ENCODE measurements at places on chromosomes 3 and 15.

DNA sequence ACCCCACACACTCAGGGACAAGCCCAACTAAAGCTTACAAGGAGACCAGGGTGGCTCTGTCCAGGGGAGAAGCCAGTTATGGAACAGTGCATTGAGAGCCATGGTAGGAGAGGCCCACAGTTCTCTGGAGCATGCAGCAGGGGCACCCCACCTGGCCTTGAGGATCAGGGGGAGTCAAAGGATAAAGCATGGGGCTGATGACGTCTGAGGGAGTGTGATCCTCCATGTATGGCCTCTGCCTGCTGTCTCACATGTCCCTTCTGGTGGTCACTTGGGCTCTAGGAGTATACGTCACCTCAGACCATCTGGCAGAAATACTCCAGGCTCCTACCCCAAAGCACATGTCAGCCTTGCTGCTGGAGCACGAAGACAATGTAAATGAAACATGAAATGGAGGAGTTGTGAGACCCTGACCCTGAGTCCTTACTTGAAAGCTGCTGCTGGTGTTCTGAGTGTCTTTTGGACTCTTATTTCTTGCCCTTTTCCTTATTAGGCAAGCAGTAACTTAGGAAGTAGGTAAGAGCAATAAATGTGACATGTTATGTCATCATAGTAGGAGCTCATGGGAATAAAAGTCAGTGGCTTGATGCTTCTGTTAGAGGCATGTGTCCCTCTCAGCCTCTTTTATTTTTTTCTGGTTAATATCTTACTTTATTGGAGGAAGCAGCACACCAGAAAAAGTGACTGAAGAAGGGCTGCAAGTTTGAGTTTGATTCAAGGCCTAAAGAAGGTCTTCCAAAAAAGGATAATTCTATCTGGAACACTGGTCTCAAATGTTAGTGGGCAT, 15.5 kb downstream of the SRPRB start:
- DNase-seq, result no peak

GRCh38 chr3:88000853-88001252, 58.0 kb downstream of the CGGBP1 start:
- no peak for DNase-seq

GRCh38 chr3:81274671-81275070, 486.8 kb downstream of the GBE1 start:
- no peak for DNase-seq

- no peak for DNase-seq
Measured at GRCh38 chr15:98967916-98968315, 39.7 kb downstream of the PGPEP1L start.

GRCh38 chr3:31873254-31873820, 107.7 kb downstream of the OSBPL10 start:
- no peak for DNase-seq

DNA sequence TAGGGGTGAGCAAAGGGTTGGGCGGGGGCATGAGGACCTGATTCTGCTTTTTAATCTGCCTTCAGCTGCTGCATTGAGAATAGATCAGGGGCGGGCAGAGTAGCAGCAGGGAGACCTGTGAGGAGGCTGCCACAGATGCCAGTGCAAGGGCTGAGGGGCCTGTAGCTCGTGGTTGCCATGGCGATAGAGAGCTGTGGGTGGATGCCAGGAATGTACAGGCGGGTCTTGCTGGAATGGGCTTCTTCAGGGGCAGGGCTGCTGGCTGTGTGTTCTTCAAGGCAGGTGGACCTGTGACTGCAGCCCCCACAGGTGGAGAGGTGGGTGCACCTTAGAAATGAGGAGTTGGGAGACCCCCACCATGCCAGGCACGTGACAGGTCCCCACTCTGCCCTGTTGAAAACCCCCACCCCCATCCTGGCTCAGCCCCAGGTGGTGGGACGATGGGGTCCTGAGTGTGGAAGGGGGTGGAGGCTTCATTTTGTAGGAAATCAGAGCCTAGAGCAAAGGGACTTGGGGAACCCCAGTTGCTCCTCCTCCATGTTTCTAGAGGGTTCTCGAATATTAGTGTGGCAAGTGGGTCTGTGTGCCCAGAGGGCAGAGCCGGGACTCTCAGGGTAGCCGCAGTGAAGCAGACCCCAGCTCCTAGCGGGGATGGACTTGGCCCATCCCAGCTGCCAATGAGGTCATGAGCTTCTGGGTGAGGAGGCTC, 38.3 kb downstream of the SLC6A6 start:
- DNase-seq, result no peak

DNA sequence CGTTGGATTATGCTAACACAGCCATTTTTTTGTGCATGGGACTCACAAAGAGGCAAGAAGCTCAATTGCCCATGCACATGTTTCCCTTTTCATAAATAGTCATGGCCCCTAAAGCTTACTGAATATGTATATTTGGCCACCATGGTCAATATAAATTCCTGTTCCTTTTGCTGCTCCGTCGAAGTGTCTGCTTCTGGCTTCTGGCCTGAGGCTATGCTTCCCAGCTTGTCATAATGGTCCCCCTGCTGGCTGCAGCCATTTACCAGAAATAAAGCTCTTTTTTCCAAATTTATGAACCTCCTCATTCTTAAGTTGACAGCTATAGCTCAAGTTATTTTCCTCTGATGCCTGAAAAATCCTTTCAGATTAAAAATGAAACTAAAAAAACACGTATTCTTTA, 602.1 kb downstream of the VGLL3 start:
- DNase-seq, result no peak

DNA sequence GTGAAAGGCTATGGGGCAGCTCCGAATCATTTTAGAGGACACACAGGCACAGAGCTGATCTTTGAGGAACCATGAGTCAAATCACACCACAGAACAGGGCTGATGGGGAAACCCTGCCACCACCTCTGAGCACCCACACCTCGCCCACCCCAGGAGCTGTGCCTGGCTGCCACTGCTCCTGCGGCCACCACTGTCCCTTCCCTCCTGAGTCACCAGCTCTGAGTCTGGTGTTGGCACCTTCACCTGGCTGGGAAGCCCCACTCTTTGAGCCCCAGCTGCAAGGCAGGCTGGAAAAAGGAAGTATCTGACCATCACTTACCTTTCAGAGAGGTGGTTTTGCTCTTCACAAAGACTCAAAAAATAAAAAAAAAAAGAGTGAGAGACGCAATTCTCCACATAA, 63.6 kb upstream of the MEF2A start:
- no peak for DNase-seq

DNA sequence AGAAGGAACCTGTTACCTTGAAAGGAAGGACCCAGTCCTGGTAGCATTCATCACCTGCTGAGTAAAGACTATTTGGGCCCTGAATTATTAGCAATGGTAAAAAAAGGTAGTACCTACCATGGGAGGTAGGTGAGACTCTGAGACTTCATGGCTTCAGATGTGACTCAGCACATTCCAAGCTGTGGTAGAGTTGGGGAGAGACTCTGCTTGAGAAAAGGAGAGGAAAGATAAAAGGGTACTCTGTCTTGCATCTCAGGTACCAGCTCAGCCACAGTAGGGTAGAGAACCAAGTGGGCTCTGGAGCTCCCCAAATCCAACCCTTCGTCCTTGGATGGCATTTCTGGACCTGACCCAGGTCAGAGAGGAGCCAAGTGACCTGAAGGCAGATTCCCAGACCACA, 430.4 kb downstream of the TBL1XR1 start:
- no peak for DNase-seq

GRCh38 chr3:53817809-53818208, 28.4 kb downstream of the CHDH start:
- DNase-seq, result no peak

DNA sequence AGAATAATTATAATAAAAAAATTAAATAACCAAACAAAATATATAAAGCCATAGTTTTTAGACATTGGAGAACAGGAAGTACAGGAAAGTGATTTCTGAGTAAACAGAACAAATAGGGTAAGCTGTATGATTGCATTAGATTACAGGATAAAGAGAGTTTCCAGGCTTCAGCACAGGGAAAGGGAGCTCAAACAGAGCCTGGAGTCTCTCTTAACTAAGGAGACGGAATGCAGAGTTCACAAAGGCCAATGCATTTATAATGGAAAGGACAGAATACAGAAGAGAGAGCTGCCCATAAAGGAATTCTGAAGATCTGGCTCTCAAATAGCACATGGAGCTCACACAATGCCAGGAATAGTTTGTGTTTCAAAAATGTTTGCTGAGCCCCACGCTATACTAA, 42.0 kb upstream of the OTOL1 start:
- DNase-seq, result no peak

GRCh38 chr3:42652611-42653302, 740 bp upstream of the ZBTB47 start:
- DNase-seq, result no peak

GRCh38 chr15:69723404-69724096, 270.9 kb downstream of the RPLP1 start:
- DNase-seq, result no peak

DNA sequence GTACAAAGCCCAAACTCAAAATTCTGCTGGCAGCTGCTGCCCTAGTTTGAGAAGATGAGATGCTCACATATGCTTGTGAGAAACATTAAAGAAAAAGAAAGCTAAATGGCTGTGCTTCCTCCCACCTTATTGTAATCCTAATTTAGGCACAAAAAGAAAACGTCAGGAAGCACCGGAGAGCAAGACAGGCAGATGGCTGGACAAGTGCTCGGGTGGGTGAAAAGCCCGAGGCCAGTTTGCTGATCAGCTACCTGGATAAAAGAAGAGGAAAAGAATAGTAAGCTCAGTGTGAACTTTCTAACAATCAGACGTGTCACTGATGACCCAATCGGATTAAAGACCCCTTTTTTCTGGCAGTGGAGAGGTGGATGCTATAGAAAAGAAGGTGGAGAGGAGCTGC, 368.0 kb upstream of the ATP10A start:
- no peak for DNase-seq

DNA sequence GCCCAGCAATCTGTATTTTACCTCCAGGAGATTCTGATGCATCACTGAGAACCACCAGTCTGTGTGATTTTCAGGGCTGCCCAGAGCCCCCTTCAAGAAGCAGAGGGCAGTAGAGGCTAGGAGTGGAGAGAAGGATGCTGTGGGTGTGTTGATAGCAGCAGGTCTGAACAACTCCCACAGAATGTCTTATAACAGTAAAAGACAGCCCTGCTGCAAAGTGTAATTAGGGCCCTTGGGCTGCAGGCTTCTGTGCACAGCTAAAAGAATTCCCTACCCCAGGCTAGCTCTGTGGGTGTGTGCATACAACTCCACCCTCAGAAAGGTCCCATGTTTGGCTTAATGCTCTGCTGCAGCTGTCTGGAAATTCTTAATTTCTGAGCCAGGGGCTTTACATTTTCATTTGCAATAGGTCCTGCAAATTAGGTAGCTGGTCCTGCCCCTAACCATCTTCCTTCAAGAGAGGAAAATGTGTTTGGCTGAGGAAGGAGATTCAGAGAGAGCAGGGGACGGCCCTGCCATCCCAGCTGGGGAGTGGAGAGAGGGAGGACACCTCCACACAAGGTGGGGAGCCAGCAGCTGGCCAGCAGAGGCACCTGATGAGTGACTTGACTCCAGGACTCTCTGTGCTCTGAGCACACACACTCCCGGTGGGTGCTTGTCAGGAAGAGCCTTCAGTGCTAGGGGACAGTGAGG, 43.2 kb upstream of the RAB6B start:
- DNase-seq, result no peak

- DNase-seq, result no peak
Measured at GRCh38 chr15:39888809-39889208, 31.3 kb downstream of the GPR176 start.

DNA sequence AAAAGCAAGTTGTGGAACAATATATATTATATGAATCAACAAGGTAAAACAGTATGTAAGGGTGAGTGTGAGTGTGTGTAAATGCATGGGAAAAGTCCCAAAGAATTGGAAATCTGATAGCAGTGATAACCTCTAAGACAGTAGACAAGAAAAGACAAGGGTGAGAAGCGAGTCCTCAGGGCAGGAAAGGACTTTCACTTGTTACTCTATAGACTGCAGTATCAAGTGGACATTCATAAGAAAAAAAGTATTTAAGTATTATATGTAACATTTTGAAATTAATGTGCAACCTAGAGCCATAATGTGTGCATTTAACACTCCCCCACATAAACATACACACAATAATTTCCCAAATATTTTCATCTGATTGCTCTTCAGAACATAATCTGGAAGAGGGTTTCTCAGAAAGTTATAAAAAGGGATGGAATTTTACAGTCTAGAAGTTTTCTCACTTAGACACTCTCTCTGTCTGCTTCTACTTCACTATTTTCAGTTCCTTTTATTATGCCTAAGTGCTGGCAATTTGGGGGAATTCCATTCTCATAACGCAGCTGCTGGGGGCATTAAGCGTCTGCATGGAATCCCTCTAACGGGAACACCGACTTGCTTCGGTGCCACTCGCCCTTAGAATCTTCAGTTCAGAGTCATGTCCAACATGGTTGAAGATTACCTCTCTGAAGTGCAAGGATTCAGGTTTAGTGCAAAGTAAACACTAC, 50.0 kb upstream of the CDIN1 start:
- DNase-seq, result no peak

DNA sequence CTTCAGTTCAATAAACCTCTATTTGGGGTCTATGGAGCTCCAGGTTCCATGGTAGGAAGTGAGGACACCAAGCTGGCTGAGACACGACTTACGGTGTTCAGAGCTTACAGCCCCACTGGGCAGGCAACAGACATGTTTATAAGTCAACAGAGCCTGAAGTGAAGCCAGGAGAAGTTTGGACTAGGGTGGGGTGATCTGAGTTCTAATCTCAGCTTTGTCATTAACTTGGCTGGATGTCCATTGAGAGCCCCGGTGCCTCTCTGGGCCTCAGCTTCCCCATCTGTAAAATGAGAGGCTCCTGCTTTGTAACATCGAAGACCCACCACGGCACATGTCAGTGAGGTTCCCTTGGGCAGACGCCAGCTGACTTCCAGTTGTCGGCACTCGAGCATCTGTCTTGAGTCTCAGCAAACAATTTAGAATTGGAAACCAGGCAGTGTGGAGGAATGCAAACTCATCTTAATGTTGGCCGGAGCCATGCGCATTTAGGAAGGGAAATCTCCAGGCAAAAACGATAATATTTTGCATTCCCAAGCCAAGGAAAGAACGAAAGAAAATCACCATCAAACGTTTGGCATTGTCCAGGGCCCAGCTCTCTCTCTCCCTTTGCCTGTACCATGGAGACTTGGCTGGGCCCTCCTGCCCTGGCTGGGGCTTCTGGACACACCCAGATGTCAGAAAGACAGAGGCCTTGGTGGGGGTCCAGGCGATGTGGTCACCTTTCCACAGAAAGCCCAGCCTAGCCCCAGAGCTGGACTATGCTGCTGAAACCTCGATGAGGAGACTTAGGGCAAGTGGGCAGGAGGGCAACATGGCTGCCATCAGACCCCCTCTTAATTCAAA, 18.4 kb downstream of the ITGA11 start:
- no peak for DNase-seq

GRCh38 chr3:145959457-145960088, 201.4 kb downstream of the PLOD2 start:
- no peak for DNase-seq
